ENCODE measurements at places on chromosomes 4 and X. TPM values are rescaled to one million over a fixed set of nuclear protein-coding genes. Genes with fewer than 3 reads are reported as not detected.

Gene TLL1
- total RNA-seq: 2.0 TPM

Gene NUDT11
- 11.9 TPM for total RNA-seq

Gene FBXW7
- 32.9 TPM for total RNA-seq

GRCh38 chr4:6360385-6360784, 90.7 kb downstream of the WFS1 start:
- DNase-seq: no peak

DNA sequence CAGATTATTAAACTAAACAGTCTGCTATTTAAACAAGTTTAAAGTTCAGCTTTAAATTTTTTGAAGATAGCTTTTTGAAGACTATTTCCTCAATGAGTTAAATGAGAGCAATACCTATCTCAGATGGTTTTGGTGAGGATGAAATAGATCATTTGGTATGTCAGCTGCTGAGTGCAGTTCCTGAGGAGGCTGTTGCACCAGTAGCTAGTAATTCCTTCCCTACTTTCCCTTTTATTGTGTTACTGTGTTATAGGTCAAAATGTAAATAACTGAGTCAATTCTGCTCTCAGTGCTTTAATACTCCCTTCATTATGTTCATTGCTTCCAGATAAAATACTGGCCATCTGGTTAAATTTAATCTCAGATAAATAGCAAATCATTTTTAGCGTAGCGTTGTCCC, 48.6 kb downstream of the BMPR1B start:
- DNase-seq: no peak

GRCh38 chr4:127610488-127610887, 22.3 kb upstream of the INTU start:
- DNase-seq: no peak

- DNase-seq: no peak
These were observed 3.2 kb upstream of the SLC25A14 start for GRCh38 chrX:130336531-130336930.

DNA sequence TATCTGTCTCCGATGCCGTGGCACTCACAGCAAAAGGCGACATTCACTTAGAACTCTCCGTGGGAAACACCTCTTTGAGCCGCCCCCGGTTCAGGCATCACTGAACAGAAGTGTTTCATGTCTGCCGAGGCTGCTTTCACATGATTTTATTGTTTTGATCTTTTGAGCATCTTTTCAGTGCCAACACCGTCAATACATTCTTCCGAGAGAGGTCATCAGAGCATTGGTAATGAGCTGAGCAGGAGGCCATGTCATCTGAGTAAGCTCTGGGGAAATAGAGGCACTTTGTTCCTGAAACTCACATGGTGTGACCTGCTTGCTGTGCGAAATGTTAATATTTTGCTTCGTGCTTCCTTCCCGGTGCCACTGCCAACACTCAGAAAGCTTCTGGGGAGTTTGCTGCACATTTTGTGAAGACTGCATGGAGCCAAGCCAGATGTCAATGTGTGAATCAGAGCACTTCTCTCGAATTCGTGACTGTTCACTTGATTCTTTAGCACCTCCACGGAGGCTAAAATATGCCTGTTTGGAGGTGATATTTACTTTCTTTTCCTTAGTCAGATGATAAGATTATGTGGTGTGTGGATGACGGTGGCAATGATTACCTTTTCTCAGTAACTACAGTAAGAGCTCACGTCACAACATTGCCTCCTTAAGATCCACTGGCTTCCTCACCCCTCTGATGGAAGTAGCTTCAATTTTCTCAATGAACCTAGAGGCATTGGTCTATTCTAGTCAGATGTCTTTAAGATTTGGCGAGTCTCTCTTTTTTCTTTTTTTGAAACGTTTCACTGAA, 222.3 kb upstream of the HS3ST1 start:
- DNase-seq: peak; percentile 99

- DNase-seq: no peak
These were observed 482 bp upstream of the MBTPS2 start for GRCh38 chrX:21838937-21839333.
